ENCODE measurements at places on chromosomes 7 and 10. TPM values are rescaled to one million over a fixed set of nuclear protein-coding genes. Genes with fewer than 3 reads are reported as not detected.

The NRBF2 gene
- total RNA-seq, result 58.4 TPM

DNA sequence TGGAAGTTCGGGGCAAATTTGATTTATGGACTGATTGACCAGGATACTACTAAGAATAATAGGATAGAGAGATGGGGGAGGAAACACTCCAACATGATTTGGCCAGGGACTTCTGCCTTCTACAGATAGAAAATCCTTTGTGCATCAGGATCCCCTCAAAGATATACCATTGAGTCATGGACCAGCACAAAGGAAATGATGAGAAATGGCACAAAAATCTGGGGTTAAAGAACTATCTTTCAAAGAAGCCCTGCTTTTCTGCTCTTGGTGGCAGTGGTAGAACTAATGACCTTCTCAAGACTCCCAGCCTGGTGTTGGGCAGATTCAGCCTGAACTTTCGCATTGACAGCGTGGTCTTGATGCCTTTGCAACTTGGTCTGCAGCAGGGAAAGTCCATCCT lies 27.6 kb upstream of the LAMB1 start:
- peak; percentile 51 for DNase-seq

DNA sequence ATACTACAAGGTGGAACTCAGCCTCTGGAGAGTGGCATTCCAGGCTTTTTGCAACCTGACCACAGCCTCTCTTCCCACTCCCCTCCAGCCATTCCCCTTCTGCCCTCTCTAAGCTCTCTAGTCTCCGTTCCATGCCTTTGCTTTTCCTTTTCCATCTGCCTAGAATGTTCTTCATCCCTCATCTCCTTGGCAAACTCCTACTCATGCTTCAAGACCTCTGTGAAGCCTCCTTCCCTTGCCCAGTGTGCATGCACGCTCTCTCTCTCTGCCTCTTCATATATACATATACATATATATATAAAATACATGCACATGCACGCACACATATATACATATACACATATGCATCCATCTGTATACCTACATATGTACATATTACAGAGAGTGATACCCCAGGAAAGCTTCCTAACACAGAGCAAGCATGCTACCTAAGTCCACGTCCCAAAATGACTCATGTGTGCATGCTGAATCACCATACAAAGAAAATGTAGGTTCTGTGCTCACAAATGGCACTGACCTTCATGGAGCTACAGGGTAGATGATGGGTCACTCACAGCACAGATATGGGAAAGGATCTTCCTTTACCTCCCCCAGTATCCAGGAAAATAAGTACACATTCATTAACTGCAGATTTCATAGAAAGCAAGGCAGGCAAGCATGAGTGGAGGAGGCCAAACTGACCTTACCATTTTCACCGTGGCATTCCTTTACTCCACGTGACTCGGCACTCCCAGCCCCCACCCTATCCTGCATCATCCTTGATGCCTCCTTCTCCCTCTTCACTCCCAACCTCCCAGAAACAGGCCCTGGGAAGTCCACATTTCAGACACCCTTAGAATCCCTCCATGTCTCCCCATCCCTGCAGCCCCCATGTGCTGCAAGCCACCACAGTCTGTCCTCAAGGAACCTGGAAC lies 238.4 kb upstream of the ZMIZ1 start:
- peak; percentile 64 for DNase-seq

The HOXA5 gene
- total RNA-seq, result not detected

DNA sequence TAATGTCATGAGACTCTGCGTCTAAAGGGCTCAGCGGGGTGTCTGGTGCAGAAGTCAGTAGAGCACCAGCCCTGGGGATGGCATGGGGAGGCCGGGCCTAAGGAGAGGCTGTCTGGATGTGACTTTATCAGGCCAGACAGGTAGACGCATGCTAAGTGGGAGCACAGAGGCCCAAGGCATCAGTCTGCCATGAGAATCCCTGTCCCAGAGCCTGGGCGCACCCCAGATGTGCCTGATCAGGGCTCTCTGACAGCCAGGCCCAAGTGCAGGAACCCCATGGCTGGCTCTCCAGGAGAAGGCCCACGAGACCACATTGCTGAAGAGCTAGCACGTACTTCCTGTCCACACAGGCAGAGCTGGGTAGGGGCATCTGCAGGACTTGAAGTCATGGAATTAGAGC lies 48.0 kb upstream of the CPXM2 start:
- no peak for DNase-seq

DNA sequence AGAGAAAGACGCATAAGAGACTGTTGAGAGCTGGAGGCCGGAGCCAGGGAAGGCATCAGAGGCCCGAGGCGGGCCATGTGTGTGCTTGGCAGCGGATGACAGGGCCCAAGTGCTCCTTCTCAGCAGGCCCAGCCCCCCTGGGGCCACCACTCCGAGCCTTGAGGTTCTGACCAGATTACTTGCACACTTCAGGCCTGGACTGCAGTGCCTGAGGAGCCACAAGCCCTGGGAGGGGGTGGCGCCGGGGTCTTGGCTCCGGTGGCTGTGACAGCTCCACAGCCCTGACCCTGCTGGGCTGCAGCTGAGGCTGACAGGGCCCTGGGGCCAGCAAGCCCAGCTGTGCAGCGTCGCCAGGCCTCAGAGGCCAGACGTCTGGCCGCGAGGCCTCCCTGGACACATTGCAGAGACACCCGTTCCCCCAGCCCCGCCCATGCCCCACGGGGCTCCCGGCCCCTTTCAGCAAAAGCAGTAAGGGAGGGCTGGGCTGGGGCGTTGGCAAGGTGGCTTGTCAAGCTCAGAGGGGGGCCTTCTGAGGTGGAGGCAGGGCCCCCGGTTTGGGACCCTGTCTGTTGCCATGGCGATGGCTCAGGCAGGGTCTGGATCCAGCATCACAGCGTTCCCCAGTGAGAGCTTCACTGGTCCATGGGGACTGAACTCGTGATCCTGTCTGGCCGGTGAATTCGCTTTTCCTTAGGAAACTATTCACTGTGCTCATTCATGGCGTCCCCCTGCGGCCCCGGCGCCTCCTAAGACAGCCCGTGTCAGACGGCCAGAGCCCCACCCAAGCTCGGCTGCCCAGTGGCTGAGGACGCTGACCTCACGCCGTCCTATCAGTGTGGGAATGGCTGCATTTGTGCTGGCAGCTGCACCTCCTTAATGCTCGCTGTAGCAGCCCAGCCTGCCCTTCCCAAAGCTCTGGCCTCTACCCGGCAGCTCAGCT lies 5.7 kb downstream of the ELN start:
- DNase-seq, result no peak

The SLC37A3 gene
- 58.7 TPM for total RNA-seq

- no peak for DNase-seq
These were observed 479.7 kb downstream of the RPS24 start for GRCh38 chr10:78513330-78513729.

The CAMK2B gene
- total RNA-seq, result not detected

All from bronchial epithelial cell (primary cell).